ENCODE measurements at places on chromosomes 16 and 17.

DNA sequence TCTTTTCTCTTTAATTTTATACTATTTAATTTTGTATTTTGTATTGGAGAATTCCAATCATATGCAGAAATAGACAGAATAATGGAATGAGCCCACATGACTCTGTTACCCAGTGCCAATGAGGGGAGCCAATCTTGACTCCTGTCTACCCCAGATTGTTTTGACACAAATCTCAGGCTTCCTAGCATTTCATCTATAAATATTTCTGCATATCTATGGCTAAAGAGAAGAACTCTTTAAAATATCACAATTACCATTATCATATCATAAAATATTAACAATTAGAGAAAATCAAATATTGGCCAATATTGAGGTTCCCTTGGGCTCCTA is 23.7 kb downstream of the ATP2C2 start:
- no peak for DNase-seq

DNA sequence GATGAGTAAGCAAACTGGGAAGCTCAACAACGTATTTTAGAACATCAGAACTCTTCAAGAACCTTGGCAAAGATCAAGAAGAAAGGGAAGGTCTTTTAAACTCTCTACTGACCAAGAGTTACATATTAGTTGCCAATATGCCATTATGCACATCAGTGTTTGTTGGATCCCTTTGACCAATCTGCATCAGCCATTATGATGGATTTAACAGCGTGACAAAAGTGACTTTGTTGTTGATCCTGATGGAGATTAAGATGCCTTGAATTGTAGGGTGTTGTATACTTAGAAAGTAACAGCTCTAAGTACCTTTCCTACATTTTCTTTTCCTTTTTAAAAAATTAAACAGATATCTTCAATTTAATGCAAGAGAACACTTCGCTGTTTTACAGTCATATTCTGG is 108.5 kb downstream of the CA4 start:
- DNase-seq: no peak

GRCh38 chr17:71753070-71753469 is 367.8 kb upstream of the SOX9 start:
- no peak for DNase-seq

- no peak for DNase-seq
Observed at GRCh38 chr17:77608431-77608830, 350.1 kb upstream of the TNRC6C start.

DNA sequence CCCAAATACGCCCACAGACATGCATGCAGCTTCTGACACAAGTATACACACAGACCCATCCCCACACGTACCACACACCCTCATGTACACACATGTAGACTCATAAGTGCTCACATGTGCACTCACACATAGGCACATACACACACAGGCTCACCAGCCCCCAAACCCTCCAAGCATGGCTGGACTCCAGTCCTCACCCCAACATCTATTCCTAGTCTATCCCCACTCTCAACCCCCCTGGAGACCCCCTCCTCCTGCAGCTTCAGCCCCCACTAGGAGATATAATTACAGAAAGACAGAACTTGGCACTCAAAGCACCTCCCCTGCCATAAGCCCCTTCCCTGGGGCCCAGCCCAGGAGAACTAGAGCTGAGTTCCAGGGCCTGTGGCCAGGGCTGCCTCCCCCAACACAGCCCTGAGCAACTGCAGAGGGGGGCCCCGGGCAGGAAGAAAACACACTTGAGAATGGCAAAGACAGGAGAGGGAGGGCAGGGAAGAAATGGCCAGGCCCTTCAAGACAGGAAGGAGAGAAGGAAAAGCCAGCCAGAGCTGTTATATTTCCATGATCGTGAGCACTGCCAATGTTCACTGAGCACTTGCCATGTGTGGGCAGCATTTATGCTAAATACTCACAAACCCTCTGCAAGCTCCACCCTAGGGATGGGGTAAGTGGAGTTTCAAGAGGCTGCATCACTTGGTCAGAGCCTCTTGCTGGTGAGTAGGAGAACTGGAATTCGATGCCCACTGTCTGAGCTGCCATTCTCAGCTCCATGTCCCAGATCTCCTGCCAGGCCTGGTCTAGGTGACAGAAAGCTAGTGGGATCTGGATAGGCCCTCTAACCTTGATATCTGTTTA is 224.5 kb downstream of the ZNF423 start:
- DNase-seq: peak; percentile 57

GRCh38 chr17:8831234-8831849 is 32.2 kb upstream of the MFSD6L start:
- DNase-seq: no peak

DNA sequence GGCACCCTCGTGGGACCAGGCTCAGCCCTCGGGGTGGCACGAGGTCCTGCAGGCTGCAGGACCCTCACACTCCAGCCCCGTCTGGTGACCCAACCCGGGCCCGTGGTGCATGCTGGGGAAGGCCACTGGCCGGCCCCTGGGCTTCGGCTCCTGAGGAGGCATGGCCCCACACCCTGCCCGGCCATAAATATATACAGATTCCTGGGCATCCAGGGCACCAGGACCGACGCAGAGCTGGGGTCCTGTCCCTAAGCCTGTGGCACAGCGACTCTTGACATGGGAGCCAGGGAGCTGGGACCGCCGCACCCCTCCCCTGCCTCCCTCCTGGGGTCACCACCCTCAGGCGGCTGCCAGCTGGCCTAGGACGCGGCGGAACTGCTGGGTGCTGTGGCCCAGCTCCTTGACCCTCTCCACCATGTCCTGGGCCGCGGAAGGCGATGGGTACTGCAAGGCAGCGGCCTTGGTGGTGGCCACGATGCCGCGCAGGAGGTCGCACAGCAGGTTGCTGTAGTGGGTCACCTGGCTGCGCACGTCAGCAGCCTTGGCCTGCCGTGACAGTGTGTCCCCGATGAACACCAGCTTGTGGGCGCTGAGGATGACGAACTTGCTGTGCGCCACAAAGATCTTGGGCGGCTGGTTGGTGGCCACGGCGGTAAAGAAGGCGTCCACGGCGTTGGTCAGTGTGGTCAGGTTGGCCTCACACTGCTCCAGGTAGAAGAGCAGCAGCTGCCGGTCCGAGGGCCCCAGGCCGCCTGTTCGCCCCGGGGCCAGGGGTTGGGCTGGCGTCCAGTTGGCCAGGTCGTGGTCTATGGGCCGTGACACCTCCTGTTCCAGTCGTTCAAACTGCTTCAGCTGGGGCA is 10.6 kb downstream of the CTRB1 start:
- DNase-seq: no peak

- DNase-seq: no peak
Observed at GRCh38 chr16:84932681-84933080, 78.7 kb downstream of the ZDHHC7 start.

DNA sequence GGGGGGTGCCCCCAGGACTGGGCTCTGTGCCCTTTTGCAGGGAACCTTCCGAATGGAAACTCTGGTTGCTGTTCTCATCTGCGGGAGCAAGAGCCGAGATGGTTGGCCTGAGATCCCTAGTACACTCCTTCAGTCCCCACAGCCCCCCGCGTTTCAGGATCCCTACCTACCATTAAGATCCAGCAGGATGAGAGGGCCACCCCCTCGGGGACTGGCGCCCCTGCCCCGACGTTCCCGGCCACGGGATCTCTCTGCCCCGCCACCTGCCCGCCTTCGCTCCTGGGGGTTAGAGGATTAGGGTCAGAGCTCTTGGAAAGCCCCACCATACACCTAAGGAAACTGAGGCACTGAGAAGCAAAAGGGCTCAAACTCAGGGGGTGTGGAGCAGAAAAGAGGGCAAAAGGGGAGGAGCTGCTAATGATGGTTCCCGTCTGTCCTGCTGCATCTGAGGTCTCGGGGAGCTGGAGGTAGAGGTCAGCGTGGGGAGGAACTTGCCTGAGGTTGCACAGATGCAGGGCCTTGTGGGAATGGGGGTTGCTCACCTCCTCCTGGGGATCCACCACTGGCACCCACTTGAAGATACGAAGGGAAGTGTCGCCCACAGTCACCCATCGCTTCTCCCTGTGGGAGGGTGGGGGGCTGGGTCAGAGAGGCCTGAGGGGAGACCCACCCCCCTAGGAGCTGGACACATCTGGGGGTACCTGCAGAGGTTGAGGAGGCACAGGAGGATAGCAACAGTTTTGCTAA is 1.0 kb downstream of the BCL7C start:
- DNase-seq: no peak

- DNase-seq: no peak
Observed at GRCh38 chr16:54519161-54519695, 232.6 kb upstream of the IRX3 start.
